ENCODE measurements at places on chromosomes 1 and 21.

DNA sequence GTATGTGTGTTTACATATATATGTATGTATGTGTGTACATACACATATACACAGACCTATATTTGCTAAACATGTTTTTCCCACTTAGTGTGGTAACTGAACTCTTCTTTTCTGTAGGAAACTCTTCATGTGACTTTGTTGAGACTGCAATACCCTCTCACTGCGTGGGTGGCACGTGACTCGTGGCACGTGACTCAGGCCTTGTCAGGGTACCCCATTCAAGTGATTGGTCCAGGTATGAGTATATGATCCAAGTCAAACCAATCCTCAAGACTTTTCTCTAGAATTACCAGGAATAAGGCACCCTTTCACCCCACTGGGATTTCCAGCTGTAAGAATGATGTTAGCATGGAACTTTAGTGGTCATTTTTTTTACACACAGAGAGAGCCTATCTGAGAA lies 149.2 kb upstream of the KCNK2 start:
- no peak for DNase-seq

GRCh38 chr1:36624466-36624865 lies 141.8 kb upstream of the CSF3R start:
- DNase-seq, result no peak

- DNase-seq, result peak; percentile 79
Measured at GRCh38 chr1:208189183-208189582, 55.0 kb downstream of the PLXNA2 start.

GRCh38 chr1:65420590-65421350 lies at the start of the genes LEPR and LEPROT:
Gene LEPR, plus strand, starts transcription at chr1:65420668. Its CDS starts 144,898 bp downstream, at chr1:65565566.
Gene LEPROT, plus strand, starts transcription at chr1:65420668. Its CDS starts 57 bp downstream, at chr1:65420725.
- peak; percentile 19 for DNase-seq

DNA sequence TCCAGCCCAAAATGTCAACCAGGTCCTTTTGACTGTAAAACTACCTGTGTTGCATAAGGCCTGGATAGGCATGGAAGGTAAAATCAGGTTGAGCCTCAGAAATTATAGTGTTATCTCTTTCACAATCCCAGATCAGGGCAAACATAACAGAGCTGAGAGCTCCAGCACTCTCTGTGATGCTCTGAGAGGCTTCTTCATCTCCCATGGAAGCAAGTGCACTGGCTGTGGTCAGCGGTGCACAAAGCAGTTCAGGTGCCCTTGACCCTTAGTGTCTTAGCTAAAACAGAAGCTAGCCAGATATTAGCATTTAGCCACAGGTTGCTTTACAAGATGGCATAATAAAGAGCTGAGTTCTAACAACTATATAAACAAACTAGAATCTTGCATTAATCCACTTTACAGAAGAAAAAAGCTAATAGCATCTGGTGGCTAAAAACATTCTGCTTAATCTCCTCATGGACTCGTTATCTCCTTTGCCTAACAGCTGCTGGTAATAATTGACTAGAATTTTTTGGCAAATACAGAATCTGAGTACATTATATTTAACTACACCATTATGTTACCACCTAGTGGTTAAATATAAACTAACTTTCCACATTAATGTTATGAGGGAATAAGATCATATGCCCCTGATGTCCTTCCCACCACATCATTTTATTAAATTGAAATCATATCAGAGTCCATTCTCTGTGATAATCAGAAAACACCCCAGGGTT lies 25.6 kb upstream of the POGK start:
- no peak for DNase-seq

DNA sequence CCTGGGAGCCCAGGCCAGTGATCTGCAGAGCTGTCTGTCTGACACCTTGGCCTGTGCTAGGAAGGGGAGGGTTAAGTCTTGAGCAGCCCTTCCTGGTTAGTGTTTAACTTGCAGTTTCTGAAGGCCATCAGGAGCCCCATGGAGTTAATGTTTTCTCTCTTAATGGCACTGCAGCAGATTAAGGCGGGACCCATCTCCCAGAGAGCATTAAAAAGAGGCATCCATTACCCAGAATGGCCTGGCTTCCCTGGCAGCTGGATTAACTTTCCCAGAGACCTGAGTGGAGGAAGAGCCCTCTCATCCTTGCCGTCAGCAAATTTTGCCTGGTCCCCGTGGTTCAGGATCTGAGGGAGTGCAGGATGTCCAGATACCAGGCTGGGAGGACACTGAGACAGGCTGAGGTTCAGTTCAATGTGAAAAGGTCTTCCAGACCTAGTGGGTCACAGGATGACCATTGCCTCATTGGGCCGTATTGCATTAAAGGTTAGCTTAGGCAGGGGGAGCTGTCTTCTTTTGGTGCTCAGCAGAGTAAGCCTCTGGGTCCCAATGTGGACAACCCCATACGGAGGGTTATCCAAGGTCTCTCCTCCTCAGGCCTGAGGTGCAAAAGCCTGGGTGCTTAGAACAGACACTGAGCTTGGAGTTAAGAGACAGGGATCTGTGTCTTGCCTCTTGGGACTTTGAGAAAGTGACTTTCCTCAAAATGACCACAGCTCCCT lies 522.6 kb downstream of the PTPRU start:
- DNase-seq, result no peak

GRCh38 chr21:26061437-26061836 lies 109.1 kb downstream of the APP start:
- no peak for DNase-seq

DNA sequence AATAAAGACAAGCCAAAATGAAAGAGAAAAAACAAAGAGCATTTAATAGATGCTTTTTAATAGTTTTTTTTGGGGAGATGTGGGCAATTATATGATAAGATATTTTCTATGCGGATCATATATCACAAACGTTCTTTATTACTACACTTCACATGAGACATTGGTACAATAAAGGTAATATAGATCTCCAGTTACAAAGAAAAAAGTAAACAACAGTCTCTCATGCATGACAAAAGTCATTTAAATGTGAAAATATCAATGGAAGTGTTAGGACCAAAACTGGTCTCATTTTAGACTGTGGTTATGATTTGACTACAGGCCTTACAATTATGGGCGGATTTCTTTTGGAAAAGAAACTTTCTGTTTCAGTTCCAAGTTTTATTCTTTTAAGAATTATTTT lies 687.0 kb downstream of the ADGRL2 start:
- no peak for DNase-seq
